ENCODE measurements at places on chromosomes 12 and 14. TPM values are rescaled to one million over a fixed set of nuclear protein-coding genes. Genes with fewer than 3 reads are reported as not detected.

SELPLG gene
- 0.95 TPM for total RNA-seq

BLOC1S1 gene
- total RNA-seq, result 145 TPM

HSP90AA1 gene
- total RNA-seq, result 708 TPM

GPR137C gene
- total RNA-seq, result 0.07 TPM

DEGS2 gene
- 1.6 TPM for total RNA-seq

OLR1 gene
- total RNA-seq, result 1.1 TPM

PYM1 gene
- 38.5 TPM for total RNA-seq

LBHD2 gene
- not detected for total RNA-seq

FSCB gene
- total RNA-seq, result not detected

MIPOL1 gene
- total RNA-seq, result 2.6 TPM

HOXC9 gene
- total RNA-seq, result 14.1 TPM

CCDC177 gene
- not detected for total RNA-seq

All from A549 treated with RU486 at 1 μM for 4 hours (cell line).